Daoy (cell line): ENCODE measurements at places on chromosomes 12 and 14. TPM values are rescaled to one million over a fixed set of nuclear protein-coding genes. Genes with fewer than 3 reads are reported as not detected.
A peak's percentile ranks its signal among the peaks of the same experiment; 100 is the strongest.

DNA sequence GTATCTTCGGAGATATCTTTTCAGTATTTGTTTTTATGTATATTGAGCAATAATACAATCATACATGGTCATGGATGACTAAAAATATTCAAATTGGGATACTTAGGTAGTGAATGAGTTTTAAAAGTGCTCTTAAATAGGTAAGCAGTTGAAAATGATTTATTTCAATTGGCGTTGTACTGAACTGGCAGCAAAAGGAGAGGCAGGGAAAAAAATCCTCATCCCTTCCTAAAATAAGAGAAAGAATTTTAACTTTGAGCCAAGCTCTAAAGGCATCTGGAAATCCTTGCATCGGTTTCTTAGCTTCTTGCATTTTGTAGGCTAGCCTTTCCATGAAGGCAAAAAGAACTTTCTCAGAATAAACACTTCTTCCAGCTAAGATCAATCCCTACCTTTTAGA lies 125.2 kb downstream of the MGST1 start:
- DNase-seq = no peak

DNA sequence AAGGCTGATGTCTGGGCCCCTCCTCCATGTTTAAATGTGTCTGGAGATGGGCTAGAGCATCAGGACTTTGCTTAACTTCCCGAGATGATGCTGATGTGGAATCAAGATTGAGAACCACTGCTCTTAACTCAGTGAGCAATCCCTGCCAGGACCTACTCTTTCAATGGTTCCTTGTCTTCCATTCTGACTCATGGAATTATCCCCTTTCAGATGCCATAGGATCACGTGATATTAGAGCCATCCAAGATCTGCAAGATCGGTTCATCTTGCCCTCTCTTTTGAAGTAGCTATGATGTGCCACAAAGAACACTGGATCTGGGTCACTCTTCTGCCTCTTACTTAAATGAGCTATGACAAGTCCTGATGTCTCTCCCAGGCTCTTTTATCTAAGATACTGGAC lies 96.8 kb downstream of the EXOC5 start:
- DNase-seq = no peak

DNA sequence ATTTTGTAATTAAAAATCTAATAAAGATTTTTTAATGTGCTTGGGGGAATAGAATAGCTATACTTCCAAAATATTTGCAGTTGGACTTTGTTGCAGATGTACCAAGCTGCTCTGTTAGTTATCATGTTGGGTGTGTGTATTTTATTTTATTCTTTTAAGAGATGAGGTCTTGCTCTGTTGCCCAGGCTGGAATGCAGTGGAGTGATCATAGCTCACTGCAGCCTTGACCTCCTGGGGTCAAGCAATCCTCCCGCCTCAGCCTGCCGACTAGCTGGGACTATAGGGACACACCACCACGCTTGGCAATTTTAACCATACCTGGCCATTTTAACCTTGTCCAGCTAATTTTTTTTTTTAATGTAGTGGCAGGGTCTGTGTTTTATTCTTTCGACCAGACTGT lies 54.7 kb upstream of the MAP1LC3B2 start:
- no peak for DNase-seq

DNA sequence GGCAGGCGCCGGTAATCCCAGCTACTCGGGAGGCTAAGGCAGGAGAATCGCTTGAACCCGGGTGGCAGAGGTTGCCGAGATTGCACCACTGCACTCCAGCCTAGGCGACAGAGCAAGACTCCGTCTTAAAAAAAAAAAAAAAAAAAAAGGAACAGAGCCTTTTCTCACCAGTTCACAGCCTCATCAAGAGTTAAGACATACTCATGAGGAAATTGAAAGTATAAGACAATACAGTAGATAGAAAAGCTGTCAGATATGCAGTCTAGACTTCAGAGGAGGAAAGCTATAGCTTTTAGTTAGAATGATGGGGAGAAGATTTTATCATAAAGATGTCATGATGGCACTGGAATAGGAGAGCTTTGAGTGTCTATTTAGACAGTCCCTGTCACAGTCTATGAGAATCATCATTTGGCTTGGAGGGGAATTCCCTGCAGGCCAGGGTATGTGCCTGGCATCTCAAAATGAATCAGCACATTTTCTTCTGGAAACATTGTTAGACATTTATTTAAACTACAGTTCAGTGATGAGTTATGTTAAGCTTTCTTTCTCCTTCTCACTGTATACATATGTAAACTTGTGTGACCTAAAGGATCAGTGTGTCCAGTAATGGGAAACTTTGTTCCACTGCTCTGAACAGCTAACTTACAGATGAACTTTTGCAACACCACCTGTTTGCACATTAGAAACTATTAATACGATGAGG lies 2.9 kb upstream of the RAB35 start:
- DNase-seq = peak; percentile 47

DNA sequence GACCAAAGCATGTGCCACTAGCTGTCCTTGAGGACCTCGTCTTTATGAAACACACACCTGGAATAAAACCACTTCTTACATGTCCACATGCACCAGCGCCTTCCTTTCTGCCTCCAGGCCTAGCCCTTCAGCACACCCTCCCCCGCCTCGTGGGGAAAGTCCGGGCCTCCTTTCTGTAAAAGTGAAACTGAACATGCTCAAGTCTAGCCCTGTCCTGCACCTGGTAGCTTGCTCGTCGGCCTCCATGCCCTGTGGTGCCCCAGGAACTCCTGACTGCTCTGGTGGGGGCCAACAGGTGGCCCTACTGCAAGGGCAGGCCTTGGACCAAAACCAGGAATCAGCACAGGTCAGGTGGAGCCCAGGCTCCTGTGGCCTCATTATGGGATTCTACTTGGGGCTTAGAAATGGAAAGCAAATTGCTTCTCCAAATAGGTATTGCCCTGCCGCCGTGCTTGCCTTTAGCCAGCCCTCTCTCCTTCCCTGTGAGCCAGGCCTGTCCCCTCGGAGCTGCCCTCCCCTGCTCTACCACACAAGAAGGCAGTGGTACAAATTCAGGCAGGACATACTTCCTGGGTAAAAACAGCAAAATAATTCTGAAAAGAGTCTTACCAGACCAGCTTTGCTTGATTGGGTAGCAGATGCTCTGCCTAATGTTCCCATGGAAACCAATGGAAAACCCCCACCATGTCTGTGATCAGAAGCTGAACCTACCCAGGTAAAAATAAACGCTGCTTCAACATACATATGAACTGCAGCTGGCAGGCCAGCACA lies 43.5 kb downstream of the ERH start:
- peak; percentile 57 for DNase-seq

DNA sequence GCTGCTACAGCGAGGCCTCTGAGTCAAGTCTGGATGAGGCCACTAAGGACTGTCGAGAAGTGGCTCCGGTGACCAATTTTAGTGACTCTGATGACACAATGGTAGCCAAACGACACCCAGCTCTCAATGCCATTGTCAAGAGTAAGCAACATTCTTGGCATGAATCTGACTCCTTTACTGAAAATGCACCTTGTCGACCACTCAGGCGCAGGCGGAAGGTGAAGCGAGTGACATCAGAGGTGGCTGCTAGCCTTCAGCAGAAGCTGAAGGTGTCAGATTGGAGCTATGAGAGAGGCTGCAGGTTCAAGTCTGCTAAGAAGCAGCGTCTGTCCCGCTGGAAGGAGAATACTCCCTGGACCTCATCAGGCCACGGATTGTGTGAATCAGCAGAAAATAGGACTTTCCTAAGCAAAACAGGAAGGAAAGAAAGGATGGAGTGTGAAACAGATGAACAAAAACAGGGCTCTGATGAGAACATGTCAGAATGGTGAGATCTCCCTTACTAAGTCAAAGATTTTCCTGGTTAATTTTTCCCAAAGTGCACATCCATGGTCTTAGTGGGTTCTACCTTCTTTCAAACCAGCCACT lies 2.9 kb downstream of the GPATCH2L start:
- no peak for DNase-seq

DNA sequence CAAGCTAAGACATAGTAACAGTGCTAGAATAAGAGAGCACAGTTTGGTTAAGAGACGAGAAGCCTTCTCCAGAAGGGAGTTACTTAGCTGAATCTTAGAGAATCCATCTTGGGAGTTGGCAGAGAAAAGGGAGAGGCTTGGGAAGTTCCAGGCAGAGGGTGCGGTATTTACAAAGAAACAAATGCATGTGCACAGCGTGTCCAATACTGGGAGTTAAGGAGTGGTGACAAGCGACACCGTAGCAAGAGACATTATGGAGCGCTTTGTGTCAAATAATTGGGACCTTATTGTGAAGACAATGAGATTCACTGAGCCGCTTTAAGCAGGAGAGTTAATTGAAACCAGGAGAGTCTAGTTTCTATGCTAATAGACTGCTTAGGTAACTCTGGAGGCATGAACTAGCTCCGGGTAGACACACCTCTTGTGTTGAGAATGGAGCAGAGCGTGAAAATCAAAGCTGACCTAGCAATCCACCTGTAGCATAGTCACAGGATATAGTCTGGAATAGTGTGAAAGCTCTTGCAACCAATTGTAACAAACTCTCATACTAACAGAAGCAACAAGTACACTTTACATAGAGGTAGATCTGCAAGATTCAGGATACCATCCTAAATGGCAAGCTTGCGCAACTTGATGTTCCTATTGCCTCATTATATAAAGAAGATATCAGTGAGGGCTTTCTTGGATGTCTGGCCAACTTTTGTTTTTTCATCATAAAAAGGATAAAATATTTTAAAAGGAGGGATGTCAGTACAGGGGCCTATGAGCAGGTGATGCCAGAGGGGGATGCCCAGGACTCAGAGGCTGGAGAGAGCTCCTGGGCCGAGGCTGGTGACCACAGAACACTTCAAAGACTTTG lies 5.3 kb downstream of the ALDH1L2 start:
- DNase-seq = no peak

DNA sequence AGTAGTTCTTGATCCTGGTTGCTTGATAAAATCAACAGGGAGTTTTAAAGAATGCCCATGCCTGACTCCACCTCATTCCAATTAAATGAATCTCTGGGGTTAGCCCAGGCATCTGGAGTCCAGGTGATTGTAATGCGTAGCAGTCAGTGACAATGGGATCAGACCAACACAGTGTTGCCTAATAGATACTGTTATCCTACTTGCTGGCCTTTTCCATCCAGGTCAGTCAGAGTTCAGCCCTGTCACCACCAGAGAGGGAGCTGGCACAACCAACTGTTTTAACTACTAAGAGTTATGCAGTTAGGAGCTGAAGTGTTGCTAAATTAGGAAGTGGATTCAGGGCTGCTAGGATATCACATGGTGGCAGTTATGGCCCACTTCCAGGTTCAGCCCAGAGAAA lies 107.1 kb downstream of the GPR135 start:
- peak; percentile 37 for DNase-seq

- peak; percentile 20 for DNase-seq
Observed at GRCh38 chr14:34030864-34031263, 80.0 kb upstream of the EGLN3 start.

DNA sequence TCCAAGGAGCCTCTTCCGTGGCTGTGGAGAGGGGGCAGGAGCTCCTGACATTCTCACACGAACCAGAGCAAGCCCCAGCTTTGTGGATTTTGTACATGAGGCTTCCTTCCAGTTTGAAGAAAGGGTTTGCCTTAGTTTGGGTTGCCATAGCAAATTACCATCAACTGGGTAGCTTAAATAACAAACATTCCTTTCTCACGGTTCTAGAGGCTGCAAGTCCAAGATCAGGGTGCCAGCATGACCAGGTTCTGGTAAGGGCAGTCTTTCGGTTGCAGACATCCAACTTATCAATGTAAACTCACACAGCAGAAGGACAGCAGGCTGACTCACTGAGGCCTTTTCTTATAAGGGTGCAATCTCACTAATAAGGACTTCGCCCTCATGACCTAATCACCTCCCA lies 25.9 kb upstream of the STAB2 start:
- DNase-seq = peak; percentile 9

DNA sequence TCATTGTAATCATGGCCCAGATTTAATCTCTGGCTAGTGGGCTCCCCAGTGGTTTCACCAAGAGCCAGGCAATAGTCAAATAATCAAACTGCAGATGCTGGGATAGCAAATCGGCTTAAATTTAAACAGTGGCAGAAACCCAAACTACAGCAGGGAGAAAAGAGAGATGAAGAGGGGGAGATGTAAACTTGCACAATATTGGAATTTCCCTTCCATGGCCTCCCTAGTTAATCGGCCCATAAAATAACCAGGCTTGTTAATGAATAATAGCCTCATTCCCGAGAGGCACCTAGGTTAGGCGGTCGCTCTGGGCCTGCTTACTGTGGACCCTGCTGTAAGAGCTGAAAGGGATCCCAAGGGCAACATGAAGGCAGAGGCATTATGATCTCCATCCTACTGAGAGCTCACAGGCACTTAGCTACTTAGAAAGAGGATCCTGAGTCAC lies 116.2 kb downstream of the NUAK1 start:
- DNase-seq = no peak

GRCh38 chr12:6987956-6988553 lies 17.3 kb downstream of the EMG1 start:
- no peak for DNase-seq

Gene RNFT2
- 4.6 and 11.4 TPM in 2 replicates for total RNA-seq

Gene IRAK4
- 17.5 and 32.2 TPM in 2 replicates for total RNA-seq

Gene CELA1
- not detected in 2 replicates for total RNA-seq

Gene LEMD3
- 27.9 and 44.0 TPM in 2 replicates for total RNA-seq

Gene PLBD2
- total RNA-seq = 6.1 and 22.2 TPM in 2 replicates
